NCI-H1694 treated with DMSO at 0.1 percent for 48 hours (cell line): ENCODE measurements at places on chromosomes 2 and 18.

- no peak for DNase-seq
Observed at GRCh38 chr18:49013291-49013691, 62.5 kb upstream of the SMAD7 start.

GRCh38 chr2:189676471-189676870, 2.0 kb downstream of the ANKAR start:
- no peak for DNase-seq

DNA sequence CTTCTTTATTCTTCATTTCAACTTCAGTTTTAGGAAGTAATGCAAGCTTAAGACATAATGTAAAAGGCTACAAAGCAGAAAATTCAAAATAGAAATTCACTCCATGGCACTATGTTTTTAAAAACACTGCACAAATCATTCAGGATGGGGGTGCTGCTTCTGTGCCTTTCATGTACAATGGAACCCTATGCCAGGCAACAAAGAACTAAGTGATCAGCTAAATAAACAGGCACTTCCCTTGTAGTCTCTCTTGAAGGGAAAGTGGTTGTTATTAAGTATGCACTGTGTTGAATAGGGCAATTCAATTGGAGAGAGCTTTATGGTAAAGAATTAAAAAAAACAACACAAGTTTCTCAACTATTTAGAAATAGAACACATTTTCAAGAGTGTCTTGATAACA, 10.9 kb upstream of the ERBB4 start:
- no peak for DNase-seq

DNA sequence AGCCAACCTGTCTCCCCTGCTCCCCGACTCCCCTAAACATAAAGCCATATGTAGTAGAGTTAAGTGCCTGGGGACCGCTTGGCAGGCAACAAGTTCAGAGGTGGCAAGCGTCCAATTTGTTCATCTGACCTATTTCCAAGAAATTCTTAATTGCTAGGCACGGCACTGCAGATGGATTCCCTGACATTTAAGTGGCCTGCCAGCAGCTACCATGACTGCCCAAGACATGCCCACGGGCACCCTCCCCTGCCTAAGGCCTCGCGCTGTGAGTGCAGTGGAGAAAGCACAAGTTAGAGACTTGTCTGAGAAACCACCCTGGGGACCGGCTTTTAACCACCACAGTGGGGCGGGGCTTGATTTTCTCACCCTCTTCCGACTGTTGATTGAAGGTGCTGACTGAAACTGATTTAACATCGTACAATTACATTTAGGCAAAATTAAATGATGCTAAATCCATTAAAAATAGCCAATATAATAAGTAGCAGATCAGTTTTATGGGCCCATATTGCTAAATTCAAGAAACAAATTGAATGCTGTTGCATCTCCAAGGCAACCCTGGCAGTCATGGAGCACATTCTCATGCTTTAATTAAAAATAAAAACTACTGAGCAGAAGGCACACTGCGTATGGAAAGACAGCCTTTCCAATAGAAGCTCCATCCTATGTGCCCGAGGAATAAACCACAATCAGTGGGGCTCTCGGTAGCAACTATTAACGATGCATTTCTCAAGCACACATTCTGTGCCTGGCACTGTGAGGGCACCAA, 163.6 kb upstream of the ACAA2 start:
- peak; percentile 62 for DNase-seq

GRCh38 chr2:8438996-8439395, 242.9 kb upstream of the ID2 start:
- peak; percentile 55 for DNase-seq

GRCh38 chr2:41966431-41966893, 81.4 kb upstream of the PKDCC start:
- no peak for DNase-seq

DNA sequence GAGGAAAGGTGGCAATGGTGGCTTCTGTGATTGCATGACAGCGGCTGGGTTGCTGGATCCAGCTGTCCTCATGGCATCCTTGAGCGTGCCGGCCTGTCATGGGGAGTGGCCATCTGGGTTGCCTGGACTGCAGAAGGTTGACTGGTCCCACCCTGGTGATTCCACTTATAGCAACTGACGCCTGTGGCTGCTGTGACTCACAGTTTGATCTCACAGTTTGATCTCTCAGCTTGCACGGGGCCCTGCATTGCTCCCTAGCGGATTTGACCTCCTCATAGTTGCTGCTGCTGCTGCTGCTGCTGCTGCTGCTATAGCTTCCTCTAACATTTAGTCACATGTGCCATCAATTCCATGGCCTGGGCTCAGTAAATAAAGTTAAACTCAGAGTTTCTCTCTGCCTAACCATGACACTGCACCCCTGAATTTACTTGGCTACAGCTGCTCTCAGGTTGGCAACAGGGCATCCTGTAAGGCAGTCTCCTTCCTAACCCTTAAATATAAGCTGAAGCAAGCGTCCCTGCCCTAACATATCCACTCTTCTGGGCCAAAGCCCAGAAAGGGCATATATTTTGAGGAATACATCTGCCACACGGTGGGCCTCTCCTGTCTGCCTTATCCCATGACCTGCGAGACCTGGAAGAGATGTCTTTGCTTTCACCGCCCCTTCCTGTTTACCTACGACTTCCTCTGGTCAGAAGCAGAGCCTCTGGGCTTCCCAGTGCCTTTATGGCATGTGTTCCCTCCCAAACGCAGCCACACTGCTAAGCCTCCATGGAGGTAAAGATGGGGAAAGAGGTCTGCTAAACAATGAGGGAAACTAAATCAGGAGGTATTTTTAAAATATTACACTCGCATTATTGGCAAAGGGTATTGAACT, 37.8 kb upstream of the CCDC150 start:
- no peak for DNase-seq

GRCh38 chr2:85861180-85861579, 27.6 kb downstream of the ST3GAL5 start:
- no peak for DNase-seq

DNA sequence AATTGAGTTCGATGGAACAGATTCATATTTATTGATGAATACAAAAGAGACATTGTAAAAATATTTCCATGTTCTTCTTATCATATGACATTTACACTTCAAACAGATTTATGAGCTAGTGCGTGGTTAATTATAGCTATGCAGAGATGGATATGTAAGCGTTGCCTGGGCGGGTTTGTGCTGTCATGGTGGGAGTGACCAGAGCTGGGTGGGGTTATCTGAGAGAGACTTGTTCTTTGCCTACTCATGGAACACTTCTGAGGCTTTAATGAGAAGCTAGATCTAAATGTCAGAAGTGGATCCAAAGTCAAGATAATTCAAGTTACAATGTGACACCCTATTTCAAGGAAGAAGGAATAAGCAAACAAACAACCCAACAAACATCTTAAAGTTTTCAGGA, 162.3 kb upstream of the ZEB2 start:
- DNase-seq, result no peak

DNA sequence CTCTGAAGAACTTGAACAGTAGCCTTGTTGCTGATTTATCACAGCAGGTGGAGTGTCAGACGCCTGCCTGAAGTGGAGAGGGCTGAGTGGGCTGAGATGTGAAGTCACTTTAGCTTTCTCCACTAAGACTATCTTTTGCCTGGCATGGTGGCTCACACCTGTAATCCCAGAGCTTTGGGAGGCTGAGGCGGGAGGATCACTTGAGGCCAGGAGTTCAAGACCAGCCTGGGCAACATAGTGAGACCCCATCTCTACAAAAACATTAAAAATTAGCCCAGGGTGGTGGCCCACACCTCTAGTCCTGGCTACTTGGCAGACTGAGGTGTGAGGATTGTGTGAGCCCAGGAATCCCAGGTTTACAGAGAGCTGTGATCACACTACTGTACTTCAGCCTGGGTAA, 60.6 kb upstream of the TTC39C start:
- no peak for DNase-seq

GRCh38 chr2:237955640-237956401, 11.0 kb upstream of the UBE2F start:
- no peak for DNase-seq

DNA sequence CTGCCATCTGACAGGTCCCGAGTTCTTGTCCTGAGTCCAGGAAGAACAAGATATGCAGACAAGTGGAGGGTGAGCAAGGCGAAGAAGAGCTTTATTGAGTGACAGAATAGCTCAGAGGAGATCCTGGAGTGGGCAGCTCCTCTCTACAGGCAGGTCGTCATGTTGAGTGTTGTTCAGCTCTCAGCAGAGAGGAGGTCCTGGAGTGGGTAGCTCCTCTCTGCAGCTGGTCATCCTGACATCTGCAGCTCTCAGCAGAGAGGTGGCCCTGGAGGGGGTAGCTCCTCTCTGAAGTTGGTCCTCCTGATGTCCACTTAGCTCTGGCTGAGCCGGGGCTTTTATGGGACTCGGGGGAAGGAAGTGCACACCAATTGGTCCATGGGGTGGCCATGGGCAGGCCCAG, 90.4 kb downstream of the ATAD2B start:
- no peak for DNase-seq

- no peak for DNase-seq
Observed at GRCh38 chr2:159863526-159864160, 65.6 kb upstream of the CD302 start.
